ENCODE measurements at places on chromosomes 6 and 20. TPM values are rescaled to one million over a fixed set of nuclear protein-coding genes. Genes with fewer than 3 reads are reported as not detected.

LCA5 gene
- 2.2 TPM for total RNA-seq

TFAP2A gene
- not detected for total RNA-seq

LTB gene
- 9.2 TPM for total RNA-seq

NKAIN4 gene
- total RNA-seq, result not detected

TBXT gene
- total RNA-seq, result not detected

RPS18 gene
- total RNA-seq, result 4,512 TPM

NRSN1 gene
- total RNA-seq, result not detected

C4A gene
- total RNA-seq, result 0.44 TPM

GPR6 gene
- total RNA-seq, result not detected

PROCR gene
- 328 TPM for total RNA-seq

C20orf202 gene
- not detected for total RNA-seq

All from lung microvascular endothelial cell (primary cell).